ENCODE measurements at places on chromosomes 7 and 10.

GRCh38 chr10:78706256-78706655 is 362.5 kb upstream of the ZMIZ1 start:
- DNase-seq, result no peak

GRCh38 chr10:29897999-29898716 is 161.2 kb downstream of the JCAD start:
- no peak for DNase-seq

DNA sequence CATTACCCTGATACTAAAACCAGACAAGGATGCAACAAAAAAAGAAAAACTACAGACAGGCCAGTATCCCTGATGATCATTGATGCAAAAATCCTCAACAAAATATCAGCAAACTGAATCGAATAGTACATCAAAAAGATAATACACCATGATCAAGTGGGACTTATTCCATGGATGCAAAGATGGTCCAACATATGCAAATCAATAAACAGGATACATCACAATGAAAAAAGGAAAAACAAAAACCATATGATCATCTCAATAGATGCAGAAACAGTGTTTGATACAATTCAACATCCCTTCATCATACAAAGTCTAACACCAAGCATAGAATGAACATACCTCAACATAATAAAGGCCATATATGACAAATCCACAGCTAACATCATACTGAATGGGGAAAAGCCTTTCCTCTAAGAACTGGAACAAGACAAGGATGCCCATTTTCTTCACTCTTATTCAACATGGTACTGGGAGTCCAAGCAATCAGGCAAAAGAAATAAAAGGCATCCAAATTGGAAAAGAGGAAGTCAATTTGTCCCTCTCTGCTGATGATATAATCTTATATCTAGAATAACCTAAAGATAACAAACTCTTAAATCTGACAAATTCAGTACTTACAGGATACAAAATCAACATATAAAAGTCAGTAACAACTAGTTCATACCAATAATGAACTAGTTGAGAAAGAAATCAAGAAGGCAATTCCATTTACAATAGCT is 48.8 kb upstream of the ASAH2 start:
- no peak for DNase-seq

- no peak for DNase-seq
These were observed 177.0 kb downstream of the PRKAG2 start for GRCh38 chr7:151699928-151700319.

- no peak for DNase-seq
These were observed 114.8 kb upstream of the DIP2C start for GRCh38 chr10:804191-804781.

GRCh38 chr10:53952698-53953630 is 848.1 kb downstream of the PCDH15 start:
- DNase-seq, result peak; percentile 0

- no peak for DNase-seq
These were observed 135.6 kb downstream of the TMEM168 start for GRCh38 chr7:112654322-112655216.

DNA sequence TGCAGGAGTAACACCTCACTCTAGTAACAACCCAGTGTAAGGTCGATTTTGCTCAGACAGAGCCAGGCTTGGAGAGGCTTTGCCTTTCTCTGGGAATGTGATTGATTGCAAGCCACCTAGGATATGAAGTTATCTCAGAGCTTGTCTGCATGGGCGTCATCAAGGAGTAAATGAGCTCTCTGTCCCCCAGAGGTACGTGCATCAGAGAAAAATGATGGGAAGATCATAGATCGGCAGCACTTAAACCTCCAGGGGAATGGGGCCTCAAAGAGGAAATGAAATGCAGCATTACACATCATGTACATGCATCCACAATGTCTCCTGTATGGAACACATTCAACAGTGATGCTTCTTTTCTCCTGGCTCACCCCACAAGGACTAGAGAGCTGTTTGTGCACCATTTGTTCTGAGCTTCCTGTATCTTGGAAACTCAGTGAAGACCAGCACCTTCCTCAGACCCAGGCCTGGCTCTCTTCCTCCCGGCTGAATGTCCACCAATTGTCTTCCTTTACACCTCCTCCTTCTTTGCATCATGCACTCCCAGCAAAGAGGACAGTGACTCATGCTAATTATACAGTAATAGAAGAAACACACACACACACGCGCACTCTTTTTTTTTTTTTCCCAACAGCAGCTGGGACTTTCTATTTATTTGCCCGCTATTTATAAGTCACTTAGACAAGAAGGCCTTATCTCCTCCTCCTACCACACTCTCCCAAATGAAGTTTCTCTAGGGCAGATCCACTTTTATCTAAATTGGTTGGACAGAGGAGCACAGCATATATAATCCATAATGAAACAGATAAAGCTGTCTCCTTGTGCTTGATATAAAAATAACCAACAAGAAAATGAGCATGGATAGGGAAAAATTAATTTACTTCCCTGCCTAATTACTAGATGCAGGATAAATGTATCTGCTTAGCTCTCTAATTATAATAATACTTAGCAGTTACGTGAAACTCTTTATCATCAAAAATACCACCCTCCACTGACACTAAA is 990.7 kb downstream of the CCSER2 start:
- peak; percentile 83 for DNase-seq

GRCh38 chr10:131743190-131744151 is 157.3 kb upstream of the PPP2R2D start:
- no peak for DNase-seq

DNA sequence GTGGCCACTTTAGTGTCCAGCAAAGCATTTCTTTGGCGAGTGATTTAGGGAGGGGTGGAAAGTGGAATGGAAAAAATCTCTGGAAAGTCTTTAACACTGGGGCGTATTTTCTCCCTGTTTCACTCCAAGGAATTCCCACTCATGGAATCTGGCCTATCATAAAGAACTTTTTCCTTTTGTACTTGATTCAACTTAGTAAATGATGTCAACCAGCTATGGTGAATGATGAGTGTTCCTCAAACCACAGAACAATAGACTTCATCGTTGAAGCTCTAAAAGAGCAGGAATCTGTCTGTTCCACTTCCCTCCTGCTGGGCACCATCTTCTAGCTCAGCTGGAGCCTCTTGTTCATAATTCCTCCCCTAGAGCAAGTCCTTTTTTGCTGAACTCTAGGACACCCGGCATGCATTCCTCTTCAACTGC is 66.5 kb downstream of the EPDR1 start:
- DNase-seq, result no peak

DNA sequence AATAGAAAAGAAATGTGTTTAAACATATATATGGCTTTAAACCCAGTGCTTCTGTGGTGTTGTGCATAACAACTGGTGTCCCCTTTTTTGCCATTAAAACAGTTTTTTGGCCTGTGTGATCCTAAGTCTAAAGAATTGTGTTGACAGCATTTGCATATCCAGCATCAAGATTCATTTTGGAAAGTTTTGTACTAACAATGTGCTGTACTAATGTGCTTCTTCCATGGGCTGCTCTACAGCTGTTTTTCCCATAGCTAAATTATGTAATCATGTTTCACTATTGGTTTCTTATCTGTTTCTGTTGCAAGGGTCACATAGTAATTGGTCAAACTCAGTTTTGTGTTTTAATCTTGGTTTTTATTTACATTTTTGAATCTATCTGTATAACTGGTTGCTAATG is 5.5 kb downstream of the CNNM2 start:
- DNase-seq, result no peak

GRCh38 chr10:12158111-12158510 is 28.6 kb downstream of the SEC61A2 start:
- DNase-seq, result no peak

DNA sequence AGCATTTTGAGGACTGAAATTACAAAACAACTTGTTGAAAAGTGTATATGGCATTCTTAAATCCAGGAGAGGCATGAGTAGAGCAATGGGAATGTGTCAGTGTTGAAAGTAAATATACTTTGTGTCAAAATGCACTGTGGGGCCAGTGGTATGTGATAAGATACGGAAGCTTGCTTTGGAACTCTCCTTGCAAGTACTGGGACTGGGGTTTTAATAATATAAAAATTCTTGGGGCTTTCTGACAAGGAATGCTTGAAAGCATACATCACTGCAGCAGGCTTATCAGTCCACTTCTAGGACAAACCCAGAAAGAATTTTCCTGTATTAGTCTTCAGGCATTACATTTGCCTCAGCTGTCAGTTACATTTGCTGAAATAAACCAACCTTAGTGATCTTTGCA is 472.8 kb upstream of the FZD8 start:
- no peak for DNase-seq

DNA sequence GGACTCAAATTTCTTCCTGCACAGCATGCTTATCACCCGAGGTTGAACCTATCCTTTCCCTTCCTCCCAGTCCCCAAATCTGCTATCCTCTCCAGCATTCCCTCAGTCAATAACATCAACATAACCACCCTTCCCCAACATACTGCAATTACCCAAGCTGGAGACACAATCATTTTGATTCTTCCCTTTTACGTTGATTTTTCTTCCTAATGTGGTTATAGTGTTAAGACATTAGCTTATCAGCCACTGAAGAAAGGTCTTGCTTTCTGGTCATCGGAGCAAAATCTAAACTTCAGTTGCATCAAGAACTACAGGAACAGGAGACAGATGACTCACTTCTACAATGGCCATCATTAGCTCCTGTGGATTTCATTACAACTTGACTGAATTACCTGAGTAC is 3.5 kb upstream of the HBP1 start:
- DNase-seq, result no peak

DNA sequence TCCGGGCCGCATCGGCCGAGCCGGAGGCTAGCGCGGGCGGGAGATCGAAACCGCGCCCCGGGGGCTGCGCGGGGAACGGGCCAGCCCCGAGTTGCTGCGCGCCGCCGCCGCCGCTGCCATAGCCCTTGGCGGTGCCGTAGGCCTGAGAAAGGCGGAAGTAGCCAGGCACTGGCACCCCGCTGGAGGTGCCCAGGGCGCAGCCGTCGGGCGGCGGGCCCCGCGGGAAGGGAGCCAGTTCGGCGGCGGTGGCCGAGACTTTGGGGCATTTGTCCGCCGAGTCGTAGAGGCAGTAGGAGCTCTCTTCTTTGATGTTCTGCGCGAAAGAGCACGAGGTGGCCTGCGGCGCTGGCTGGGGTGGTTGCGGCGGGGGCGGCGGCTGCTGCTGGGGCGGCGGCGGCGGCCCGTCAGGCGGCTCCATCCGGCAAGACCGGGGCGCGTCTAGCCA is 587 bp downstream of the HOXA10 start:
- DNase-seq, result peak; percentile 78

Measured in NCI-H146 (cell line).